ENCODE measurements at places on chromosomes 3 and 15.
A peak's percentile ranks its signal among the peaks of the same experiment; 100 is the strongest.

GRCh38 chr15:37059086-37059485 lies 41.3 kb downstream of the MEIS2 start:
- no peak for DNase-seq

GRCh38 chr3:184827572-184827971 lies 15.6 kb downstream of the VPS8 start:
- DNase-seq = no peak

- DNase-seq = no peak
These were observed 1.5 kb downstream of the ABHD5 start for GRCh38 chr3:43692085-43692855.

DNA sequence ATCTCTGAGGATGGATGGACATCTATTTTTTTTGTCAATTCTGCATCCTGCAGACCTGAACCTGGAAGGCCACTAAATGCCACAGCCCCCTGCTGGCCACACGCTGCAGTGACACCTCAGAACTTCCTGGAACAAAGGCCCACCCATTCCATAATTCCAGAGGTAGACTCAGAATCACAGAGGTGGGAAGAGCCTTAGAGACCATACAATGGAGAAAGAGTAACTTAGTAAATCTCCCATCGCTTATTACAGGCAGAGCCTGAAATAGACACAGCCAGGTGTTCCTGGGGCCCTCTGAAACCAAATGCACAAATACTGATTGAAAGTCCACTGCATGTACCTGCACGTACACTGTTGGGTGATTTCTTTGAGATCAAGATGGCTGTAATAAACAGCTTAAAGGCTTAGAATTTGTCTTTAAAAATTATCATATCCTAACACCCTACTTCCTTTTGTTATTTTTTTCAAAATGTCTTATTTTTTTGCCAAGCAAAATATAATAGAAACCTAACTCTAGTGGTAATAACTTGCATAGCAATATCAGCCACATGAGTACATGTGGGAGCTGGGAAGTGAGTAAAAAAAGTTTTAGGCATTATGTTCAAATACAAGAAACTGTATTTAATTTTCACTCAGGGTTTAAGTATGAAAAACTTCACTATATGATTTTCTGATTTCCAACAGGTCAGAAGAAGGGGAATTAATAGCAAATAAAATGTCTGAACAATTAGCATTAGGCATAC lies 62.7 kb downstream of the EOMES start:
- DNase-seq = peak; percentile 43

DNA sequence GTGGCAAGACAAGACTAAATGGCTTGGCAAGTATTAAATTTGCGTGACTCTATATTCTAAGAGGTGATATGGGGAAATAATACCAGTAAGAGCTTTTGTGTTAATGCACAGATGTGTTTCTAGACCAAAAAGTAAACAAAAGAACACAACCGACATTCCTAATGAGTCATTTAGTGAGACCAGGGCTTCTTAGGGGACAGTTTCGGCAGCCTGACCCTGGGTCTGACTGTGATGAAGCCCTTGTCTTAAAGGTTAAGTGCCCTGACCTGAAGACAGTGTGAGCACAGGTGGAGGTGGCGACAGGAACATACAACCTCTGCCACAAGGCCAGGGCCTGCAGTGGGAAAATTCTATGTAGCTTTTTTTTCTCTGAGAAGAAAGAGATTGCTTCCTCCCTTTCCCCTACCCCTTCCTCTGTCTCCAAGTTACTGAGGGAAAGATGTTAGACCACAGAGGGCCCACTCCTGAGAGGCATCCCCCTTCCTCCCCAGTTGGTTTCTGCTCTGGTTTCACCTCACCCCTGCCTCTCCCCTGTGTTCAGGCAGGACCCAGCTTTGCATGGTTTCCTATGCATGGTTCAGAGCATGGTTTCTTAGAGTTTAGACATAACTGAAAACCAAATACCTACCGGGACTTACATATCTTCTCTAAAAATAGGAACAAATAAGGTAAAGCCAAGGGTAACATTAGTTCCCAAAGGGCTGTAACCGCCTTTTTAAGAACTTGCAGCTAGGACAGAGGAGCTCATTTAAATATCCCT lies 24.8 kb upstream of the CMTM7 start:
- no peak for DNase-seq

GRCh38 chr3:190004656-190005055 lies 116.0 kb downstream of the P3H2 start:
- DNase-seq = no peak

GRCh38 chr3:43948013-43948412 lies 257.3 kb downstream of the ABHD5 start:
- DNase-seq = no peak

DNA sequence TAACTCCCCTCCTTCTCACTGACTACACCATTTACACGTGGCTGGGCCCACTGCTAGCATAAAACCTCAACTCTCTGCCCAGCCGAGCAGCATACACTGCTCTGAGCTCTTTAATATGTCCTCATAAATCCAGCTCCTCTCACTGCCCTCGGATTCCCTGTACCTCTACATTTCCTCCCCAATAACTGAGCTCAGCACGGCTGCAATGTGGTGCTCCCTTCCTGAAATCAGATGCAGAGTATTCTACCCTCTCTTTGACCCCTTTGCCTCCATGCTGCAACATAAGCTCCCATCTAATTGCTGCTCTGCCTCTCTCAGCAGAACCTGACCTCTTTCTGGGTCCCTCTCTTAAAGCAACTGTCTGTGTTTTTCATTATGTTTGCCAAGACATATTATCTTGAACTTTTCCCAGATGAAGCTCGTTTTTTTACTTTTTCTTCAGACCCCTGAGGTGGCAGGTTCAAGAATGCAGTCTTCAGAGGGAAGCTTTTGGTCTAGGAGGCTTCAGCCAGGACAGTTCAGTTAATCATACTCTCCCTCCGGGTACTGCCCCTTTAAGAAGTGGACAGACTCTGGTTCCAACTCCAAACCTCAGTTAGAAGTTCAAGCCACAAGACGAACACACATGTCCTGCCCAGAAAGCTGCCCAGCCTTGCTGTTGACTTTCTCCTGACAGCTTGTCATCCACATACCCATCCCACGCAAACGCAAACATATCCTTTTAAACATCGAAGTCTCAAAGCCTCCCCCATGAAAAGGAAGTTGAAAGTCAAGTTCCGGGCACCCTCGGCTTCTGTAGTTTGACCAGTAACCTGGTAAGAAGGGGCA lies 81.1 kb upstream of the NEO1 start:
- no peak for DNase-seq
